ENCODE measurements at places on chromosomes 5 and 9.

GRCh38 chr5:136202469-136203205, 9.7 kb upstream of the SMIM32 start:
- no peak for DNase-seq

GRCh38 chr5:126818736-126819135, 41.8 kb downstream of the LMNB1 start:
- no peak for DNase-seq

DNA sequence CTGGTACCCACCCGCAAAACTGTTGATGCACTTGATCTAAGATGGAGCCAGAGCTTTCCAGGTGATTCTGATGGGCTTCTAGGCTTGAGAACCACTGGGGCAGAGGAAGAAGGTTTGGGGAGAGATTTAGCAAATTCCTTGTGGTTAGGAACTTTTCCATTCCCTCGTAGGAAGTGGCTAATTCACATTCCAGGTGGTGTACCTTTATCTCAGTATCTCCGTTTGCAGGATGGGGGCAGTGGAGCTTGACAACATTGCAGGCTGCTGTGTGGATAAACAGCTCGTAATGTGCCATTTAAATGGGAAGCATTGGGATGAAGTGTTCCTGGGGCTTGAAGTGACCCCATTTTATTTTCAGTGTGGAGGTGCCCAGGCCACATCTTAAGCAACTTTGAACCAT, 172.9 kb upstream of the IL12B start:
- DNase-seq = no peak

GRCh38 chr9:95425910-95426551, 90.7 kb downstream of the PTCH1 start:
- no peak for DNase-seq

GRCh38 chr9:83132768-83133167, 69.8 kb upstream of the RASEF start:
- DNase-seq = no peak

GRCh38 chr5:59596586-59597350, 296.8 kb downstream of the PDE4D start:
- no peak for DNase-seq

DNA sequence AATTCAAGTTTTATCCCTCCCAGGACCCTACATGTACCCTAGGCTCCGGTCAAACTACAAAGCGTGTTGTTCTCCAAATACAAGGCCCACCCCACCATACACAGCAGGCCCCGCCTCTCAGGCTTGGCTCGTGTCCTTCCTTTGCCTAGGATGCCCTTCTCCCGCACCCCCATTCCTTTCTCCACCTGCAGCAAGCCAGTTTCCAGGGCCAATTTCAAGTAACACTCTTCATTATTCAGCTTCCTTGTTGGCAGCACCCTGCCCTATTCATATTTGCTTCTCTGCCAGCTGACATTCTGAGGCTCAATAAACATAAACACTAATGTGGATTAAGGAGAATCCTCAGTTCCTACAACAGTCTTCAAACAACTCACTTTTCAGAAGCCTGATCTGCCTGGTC, 31.7 kb downstream of the EPB41L4B start:
- no peak for DNase-seq

- DNase-seq = no peak
Observed at GRCh38 chr9:109974918-109975276, 194.9 kb downstream of the PALM2AKAP2 start.

DNA sequence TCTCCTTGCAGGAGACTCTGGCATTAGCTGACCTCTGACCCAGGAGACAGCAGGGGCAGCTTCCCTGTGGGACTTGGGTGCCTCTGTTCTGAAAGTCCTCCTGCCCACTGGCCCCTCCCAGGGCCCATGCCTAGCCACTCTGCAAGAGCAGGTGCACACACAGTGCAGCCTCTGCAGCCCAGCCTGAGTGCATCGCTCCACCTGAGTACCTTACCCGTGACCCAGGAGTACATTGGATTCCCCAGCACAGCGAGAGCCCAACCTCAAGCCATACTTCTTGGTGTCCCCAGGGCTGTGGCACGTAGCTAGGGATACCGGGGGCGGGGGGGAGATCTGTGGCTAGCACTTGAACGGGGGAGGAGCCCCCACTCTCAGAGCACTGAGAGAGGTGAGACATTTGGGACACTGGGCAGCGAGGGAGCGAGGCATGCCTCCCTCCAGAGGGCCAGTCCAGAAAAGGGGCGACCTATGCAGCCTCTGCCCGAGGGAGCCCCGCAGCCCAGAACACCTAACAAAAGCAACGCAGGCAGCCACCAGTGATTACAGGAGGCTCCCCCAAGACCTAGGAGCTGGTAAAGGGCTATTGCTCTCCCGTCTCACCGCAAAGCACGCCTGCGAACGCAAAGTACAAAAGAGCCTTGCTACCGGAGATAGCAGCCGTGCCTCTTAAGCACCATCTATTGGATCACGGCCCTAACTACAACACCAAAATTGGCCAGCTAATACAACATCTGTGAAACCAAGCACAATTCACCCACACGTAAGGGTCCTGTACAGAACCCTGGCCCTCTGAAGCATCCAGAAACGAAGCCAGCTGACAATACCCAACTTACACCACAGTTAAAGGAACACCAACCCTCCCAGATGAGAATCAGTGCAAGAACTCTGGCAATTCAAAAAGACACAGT, 826 bp upstream of the PRDM9 start:
- DNase-seq = no peak

DNA sequence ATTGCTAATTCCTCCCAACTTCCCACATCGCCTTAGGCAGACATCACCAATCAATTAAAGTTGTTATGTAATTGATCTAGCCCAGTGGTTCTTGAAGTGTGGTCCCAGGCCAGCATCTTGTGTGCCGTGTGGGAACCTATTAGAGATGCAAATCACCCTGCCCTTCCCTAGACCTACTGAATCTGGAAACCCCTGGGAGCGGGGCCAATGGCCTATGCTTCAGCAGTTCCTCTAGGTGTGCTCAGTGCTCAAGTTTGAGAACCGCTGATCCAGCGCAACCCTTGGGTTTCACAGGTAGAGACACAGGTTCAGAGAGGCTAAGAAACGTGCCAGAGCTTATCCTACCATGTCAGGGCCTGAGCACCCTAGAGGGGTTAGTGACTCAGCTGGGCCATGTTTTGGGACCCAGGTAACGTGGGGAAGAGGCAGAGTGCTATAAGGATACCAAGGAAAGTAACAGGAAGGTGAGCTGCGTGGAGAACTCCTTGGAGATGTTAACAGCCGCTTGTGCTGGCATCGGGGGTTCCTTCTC, 4.4 kb downstream of the SLC34A1 start:
- no peak for DNase-seq

DNA sequence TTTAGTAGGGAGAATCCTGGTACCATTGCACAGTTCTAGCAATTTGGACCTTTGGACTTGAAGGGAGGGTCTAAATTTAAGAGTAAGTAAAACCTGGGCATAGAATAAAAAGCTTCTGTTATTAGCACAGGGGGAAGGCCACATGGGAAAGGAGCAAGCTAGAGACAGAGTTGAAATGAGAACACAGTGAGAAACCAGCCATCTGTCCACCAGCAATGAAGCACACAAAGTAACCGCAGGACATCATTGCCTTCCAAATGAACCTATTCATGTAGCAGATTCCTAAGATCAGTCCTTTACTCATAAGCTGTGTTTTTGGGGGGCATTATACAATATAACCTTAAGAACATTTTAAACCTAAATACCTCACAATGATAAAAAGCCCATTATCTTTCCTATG, 407.4 kb downstream of the HCN1 start:
- DNase-seq = no peak

- no peak for DNase-seq
Observed at GRCh38 chr9:35079041-35079425, 709 bp downstream of the FANCG start.

Measured in activated CD8-positive, alpha-beta T cell treated with anti-CD3 and anti-CD28 coated beads, Interleukin-2, amount 10 ng/mL, durations not matched to agents 7 days and 5 days (primary cell).